NCI-H774 (cell line): ENCODE measurements at places on chromosomes 4 and X.

GRCh38 chr4:118279328-118279727 lies 73.5 kb downstream of the PRSS12 start:
- no peak for DNase-seq

DNA sequence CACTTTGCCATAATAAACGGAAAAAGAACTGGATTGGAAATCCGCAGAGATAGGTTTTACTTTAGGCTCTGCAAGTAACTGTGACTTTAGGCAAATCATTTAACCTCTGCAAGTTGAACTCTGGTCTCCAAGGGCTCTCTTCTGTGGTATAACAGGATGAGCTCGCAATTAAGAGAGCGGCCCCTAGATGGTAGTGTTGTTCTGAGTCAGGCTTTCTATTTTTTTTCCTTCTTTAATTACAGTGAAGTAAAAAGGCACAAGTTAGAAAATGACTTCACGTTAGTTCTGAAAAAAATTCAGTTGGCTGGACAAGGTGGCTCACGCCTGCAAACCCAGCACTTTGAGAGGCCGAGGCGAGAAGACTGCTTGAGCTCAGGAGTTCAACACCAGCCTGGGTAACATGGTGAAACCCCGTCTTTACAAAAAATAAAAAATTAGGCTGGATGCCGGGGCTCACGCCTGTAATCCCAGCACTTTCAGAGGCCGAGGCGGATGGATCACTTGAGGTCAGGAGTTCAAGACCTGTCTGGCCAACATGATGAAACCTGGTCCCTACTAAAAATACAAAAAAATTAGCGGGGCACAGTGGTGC lies 18.0 kb downstream of the RPS3A start:
- peak; percentile 18 for DNase-seq

- DNase-seq, result no peak
Observed at GRCh38 chr4:13521047-13521446, 23.3 kb downstream of the NKX3-2 start.

GRCh38 chrX:73213734-73214425 lies 771 bp downstream of the NAP1L2 start:
- DNase-seq, result no peak

GRCh38 chr4:1644891-1645657 lies 39.0 kb downstream of the FAM53A start:
- no peak for DNase-seq

DNA sequence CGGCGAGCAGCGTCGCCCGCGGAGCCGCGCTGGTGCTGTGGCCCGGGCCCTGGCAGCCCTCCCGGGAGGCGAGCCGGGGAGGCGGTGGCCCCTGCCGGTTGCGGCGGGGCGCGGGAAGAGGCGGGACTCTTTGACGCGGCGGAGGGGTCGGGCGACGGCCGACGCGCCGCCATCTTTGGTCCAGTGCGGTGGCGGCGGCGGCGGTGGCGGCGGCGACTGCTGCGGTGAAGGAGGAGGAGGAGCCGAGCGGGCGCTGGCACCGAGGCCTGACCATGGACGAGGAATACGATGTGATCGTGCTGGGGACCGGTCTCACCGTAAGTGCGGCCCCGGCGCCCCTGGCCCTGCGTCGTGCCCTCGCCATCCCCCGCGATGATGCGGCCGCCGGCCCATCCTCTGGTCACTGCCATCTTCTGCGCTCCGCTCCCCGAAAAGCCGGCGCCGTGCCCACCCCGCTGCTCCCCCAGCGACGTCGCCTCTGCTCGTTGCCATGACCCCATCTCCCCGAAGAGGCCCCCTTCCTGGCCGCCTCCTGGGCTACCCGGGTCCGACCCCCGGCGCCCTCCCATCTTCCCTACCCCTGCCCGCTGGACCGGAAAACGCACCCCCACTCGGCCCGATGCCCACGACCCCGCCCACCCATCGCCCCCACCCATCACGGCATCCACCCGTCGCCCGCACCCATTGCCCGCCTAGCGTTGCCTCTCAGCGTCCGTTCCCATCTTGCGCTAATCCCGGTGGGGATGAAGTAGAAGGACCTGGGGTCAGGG lies at the start of gene GDI1:
Gene GDI1, plus strand, starts transcription at position 172 of the 770 bp plus-strand sequence. Its CDS starts 101 bp downstream, at position 273.
- DNase-seq, result peak; percentile 45
